ENCODE measurements at places on chromosomes 2 and 18.

- DNase-seq: no peak
Measured at GRCh38 chr2:155266109-155266508, 567.6 kb downstream of the KCNJ3 start.

DNA sequence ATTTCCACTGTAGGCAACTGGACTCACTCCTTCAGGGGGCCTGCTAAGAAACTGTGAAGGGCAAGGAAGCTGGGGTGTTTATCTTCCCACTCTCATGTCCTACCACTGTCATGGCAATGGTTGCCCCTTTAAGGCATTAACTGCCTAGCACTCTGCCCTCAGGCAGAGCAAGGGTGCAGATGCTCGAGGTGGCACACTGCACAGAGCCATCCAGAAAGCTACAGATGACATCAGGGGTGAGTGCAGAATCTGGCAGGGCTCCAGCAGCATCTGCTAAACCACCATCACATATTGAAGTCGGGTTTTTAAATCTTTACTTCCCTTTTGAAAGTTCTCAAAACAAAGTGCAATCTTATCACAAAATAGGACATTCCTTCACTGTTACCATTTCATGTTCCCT lies 75.4 kb downstream of the RAPGEF4 start:
- DNase-seq: no peak

- peak; percentile 14 for DNase-seq
Measured at GRCh38 chr2:102839668-102840388, 78.0 kb downstream of the TMEM182 start.

GRCh38 chr2:99569386-99569785 lies 79.6 kb upstream of the REV1 start:
- DNase-seq: peak; percentile 29

- peak; percentile 58 for DNase-seq
Measured at GRCh38 chr2:4898706-4899105, 793.5 kb upstream of the SOX11 start.

DNA sequence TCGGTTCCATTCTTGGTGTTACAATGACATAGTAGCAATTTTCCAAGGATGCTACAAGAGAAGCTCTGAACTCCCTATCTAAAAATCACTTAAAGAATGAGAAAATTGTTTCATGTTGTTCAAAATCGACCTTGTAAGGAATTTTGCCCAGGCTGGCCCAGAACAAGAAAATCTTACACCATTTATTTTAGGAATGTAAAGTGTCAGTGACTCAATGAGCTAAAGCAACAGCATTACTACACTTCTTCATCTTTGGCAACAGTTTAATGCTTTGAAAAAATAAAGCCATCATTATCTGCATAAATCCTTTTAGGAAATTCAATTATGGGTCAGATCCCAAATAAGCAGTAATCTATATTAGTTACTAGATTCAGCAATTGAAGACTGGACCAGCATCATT lies 38.6 kb downstream of the SLC25A12 start:
- DNase-seq: no peak

GRCh38 chr2:197960786-197961185 lies 156.4 kb downstream of the PLCL1 start:
- no peak for DNase-seq

DNA sequence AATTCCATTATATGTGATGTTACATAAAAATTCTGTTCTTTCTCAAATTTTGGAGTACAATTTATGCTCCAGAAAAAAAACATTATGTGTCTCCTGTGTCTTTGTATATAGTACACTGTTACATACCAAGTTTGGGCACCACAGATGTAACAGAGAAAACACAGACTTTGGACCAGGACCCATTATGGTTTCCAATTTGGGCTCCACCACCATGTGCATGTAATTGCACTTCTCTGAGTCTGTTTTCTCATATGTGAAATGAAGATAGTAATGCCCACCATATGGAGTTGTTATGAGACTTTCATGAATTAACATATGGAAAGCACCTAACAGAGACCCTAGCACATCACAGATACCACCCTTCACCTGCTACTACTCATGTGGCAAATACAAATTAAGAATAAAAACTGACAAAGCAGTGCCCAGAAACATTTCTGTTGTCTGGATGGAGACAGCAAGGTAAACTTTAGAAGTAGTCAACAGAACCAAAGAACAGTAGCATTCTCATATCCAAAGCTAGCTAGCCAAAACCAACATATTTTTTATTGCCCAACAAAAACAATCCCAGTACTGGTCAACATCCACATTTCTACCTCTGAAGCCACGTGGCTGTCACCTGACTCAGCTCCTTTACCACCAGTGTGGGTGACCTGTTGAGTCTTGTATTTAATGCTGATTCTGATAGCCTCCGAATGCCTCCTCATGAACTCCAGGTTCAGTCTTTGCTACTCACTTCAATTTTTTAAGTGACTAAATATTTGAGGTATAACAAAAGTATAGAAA lies 42.9 kb downstream of the ANTXR1 start:
- DNase-seq: no peak

DNA sequence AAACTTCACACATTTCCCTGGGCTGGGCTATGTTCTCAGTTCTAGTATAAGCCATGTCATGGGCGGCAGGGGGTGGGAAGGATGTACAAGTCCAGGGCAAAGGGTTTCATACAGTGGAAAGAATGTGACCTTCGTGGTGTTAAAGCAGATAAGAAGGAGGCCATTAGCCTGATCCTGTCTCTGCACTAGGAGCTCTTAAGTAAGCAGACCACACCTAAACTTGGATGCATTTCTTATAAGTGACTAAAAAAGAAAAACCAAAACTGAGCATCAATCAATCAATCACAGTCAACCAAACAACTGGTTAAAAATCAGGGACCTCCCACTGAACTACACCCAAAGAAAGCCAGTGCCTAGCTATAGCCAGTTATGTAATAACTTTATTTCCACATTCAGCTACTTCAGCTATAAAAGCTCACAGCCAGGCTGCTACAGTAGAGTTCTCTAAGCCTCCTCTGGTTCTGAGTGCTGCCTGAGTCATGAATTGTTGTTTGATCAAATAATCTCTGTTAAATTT lies 46.8 kb upstream of the RIOK3 start:
- DNase-seq: no peak
